ENCODE measurements at places on chromosomes 12 and 14.

GRCh38 chr14:61368114-61368710 is 46.8 kb downstream of the PRKCH start:
- DNase-seq: no peak

GRCh38 chr12:46531059-46531785 is 158.6 kb upstream of the SLC38A2 start:
- DNase-seq: no peak

DNA sequence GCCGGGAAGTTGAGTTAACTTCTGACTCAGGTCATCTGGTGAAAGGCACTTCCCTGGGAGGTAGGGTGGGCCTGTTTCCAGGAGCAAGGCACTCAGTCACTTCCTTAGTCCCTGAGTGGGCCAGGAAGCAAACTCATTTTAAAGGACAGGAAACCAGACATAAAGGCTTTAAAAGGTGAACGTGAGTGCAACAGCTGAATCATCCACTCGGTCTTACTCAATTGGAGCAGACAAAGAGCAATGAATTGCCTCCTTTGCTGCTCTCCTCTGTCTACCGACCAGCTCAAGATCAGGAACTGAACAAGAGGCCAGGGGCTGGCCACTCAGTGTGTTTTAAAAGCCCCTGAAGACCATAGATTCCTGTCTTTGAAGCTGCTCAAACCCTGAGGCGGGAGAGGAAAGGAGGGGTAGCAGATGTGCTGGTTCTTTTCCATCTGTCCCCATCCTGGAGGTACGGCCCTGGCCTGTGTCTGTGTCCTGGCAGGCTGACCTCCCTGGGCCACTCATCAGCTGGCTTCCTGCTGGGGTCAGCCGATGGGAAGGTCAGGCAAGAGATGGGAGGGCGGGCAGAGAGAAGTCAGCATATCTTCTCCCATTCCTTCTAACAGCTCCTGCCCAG is 148.9 kb downstream of the PPM1H start:
- DNase-seq: no peak

- no peak for DNase-seq
Observed at GRCh38 chr12:49542592-49543160, 3.8 kb downstream of the KCNH3 start.

DNA sequence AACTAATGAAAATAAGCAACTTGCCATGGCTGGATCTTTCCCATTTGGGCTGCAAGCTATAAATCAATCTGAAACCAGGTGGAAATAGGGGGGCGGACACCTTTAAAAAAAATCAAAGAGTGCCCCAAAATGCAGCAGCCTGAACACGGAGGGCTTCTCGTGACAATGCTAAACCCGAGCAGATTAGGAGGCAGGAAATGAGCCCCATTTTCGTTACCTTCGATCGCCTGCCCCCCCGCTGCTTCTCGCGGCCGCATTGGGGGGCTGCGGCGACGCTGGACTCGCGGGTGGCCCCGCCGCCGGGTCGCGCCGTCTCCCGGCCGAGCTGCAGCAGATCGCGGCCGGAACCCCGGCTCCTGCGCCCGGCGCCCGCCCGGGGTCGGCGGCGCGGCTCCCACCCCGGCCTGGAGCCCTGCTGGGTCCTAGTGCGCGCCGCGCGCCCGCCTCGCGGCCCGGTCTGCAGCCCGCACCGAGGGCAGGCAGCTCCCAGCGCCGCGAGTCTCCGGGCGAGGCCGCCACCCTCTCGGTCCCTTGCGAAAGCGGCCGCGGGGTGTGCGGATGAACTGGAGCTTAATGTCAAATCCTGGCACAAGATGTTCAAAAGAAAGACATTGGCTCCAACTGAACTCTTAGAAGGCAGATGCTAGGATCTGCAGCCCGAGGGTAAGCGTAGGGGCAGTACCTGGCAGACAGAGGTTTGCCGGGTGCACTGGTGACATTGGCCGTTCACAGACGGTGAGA is 201.9 kb upstream of the FOXN3 start:
- peak; percentile 88 for DNase-seq

DNA sequence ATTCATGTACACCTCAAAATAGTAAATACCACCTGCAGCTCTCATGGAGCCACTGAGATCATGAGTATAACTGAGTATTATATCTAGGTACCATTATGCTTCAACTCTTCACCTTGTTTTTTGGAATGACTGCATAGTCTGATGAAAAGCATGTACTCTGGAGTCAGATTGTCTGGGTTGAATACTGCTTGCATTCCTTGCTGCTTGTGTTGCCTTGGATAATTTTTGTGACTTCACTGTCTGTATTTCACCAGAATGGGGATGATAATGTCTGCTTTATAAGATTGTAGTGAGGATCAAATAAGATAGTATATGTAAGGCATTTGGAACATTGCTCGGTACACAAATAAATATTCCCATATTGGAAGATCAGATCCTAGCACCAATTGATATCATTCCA is 54.2 kb downstream of the SUSD6 start:
- DNase-seq: no peak

DNA sequence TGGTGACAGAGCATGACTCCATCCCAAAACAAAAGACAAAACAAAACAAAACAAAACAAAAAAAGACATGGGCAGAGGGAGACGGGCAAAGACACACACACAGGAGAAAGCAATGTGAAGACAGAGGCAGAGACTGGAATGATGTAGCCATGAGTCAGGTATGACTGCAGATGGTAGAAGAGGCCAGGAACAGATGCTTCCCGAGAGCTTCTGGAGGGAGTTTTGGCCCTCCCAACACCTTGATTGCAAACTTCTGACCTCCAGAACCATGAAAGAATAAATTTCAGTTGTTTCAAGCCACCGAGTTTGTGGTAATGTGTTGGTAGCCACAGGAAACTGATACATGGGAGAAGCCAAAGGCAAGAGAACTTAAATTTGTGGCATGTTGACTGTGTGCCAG is 27.1 kb downstream of the VWF start:
- DNase-seq: no peak

DNA sequence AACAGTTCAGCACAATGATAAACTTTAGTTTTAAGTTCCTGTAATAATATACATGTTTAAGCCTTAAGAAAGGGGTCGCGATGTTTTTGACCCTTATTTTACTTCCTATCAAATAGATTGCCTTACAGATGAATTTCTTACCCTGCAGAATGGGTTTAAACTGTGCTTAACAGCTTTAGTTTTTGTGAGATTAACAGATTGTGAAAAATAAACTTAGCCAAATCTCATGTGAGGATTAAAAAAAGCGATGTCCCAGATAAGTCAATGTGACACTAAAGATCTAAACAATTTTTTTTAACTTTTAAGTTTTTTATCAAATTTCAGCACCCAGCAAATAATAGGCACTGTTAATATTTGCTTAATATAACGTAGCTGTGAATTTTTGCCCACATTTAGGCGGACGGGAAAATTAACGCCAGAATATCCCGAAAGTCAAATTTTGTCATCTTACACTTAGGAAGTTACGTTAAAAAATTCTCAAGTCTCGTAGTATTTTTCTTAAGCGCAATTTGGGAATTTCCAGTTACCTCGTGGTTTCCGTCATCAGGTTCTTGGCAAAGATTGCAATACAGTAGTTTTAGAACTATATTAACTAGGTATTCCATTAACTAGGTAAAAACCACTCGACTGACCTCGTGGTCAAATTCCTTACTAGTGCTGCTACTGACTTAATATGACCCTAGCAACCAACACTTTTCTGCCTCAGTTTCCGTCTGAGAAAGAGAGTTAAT is 1.2 kb downstream of the HNRNPC start:
- peak; percentile 57 for DNase-seq

DNA sequence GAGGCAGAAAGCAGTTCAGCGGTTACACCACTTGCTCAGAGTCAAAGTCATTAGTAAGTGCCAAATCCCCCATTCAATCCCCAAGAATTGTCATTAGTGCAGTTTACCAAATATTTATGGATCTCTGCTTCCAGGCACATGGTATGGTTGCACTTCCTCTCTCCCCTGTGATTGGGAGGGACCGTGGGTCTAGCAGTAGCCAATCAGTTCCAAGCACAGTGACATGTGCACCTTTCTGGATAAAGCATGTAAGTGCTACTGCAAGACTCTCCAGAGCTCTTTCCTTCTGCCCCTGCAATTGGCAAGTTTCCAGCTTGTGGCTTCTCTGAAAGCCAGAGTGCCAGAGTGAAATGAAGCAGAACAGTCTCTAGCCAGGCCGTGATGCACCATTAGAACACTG is 85.3 kb upstream of the FLRT2 start:
- DNase-seq: no peak

- peak; percentile 87 for DNase-seq
Observed at GRCh38 chr12:46266869-46267574, 1.8 kb downstream of the SLC38A1 start.

- no peak for DNase-seq
Observed at GRCh38 chr12:59375633-59376032, 220.2 kb upstream of the SLC16A7 start.

- no peak for DNase-seq
Observed at GRCh38 chr14:68341411-68342212, 451.3 kb downstream of the ZFP36L1 start.

DNA sequence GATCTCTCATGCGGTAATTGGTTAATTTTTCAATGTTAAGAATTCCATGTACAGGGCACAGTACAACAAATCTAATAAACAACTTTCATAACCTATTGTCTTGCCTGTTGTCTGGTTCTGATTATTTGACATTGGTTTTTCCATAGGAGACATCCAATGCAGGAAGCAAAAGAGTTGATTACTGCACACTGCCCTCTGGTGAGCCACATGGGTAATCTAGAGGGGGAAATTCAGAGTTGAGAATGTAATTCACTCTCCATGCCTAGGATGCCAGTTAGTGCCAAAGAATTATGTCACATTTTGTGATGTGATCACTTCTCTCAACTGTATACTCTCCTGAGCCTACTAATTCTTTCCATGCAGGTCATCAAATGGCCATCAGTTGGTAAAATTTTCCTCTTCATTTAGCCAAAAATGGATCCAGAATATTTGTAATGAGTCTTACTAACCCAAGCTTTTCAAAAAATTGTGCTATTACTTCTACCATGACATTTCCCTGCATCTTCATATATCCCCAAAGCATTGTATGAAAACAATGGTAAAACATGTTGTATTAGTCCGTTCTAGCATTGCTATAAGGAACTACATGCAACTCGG is 17.7 kb upstream of the CCDC91 start:
- DNase-seq: no peak

GRCh38 chr14:85728476-85729065 is 198.6 kb downstream of the FLRT2 start:
- DNase-seq: no peak

- DNase-seq: peak; percentile 72
Observed at GRCh38 chr14:106277503-106277902, 751.1 kb downstream of the TMEM121 start.

DNA sequence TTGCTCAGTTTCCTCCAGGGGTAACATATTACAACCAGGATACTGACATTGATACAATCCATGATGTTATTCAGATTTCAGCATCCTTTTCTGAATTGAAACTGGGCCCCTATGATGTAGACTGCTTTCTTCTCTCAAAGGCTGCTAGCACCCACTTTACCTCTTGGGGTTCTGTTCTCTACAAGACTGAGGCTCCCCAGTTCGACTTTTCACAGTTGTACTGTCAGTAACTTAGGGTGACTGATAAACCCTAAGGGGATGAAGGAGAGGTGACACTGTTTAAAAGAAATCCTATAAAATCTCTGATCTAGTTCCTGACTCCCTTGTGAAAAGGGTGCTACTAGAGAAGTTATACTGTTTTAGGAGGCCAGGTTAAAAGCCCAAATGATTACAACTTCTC is 818 bp downstream of the VPS33A start:
- DNase-seq: no peak

- no peak for DNase-seq
Observed at GRCh38 chr12:94290353-94290752, 142.0 kb downstream of the PLXNC1 start.

DNA sequence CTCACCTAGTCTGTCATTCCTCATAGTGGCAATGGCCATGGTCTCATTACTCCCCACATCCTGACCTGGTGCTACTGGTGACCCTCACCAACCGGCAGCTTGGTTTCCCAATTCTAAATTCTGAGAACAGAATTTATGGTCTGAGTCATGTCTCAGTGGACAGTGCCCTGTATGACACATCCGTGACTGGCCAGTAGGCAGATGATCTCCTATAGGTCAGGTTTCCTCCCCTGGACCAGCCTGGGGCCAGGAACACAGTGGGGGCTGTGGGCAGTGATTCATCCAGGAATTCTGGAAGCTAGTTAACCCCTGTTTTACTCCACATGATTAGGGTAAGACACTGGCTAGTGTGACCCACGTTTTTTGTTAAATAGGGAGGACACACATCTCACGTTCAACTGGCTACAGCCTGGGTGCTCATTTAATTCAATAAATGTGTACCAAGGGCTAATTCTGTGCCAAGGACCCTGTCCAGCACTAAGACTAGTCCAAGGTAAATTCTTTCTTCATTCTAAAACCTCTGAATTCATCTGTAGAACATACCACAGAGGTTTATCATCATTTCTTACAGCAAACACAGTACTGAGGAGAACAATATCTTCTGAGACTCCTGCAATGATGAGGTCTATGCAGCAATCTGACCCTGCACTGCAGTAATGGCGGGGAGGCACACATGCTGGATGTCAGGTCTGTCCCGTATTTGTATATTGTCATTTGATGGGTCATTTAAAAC is 249.6 kb upstream of the TBX3 start:
- DNase-seq: no peak

- peak; percentile 78 for DNase-seq
Observed at GRCh38 chr14:64704143-64704742, at the start of gene PLEKHG3. TSS of gene PLEKHG3 (plus strand) at chr14:64704424. CDS start at chr14:64727632, 23,208 bp downstream.

DNA sequence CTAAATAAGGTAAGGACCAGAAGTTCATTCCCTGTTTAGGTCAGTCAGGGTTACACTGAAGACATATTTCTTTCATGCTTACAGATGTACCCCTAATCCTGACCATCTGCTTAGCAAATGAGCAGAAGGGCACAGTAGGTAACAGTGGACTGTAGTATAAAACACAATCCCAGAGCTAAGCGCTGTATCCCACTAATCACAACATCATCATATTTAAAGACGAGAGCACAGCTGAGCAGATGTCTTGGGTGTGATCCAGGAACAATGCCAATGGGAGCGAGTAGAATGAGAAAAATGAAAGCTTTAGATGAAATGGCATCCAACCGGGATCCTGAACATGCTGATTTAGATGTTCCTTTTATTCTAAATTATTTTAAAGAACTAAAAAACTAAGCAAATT is 213.4 kb downstream of the CCER1 start:
- DNase-seq: no peak

GRCh38 chr12:10612984-10613348 is 443 bp downstream of the MAGOHB start:
- DNase-seq: no peak

DNA sequence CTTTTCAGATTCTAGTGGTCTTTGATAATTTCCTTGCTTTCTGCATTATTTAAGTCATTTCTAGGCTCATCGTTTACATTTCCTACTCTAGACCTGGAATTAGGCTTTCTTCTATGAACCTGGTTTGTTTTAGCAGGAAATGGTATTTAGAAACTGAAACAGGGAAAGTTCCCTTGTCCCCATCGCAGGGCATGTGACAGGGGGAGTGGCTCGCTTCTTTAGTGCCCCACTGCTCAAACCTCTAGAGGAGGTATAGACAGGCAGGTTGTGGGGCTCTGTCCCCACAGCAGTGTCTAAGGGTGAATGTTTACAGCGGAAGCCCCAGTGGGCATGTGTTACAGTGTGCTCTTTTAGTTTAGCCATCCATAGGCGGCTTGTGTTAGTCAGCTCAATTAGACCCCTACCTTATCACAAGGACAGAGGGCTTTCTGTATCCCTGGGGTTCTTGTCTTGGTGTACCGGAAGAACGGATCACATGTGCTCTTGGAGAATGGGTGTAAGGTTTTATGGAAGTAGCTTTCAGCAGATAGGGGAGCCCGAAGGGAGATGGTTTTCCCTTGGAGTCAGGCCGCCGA is 25.0 kb downstream of the IFT81 start:
- DNase-seq: no peak

All from activated effector memory CD4-positive, alpha-beta T cell treated with anti-CD3 and anti-CD28 coated beads, Interleukin-2, amount 50 U/mL, for 16 hours (primary cell).